ENCODE measurements at places on chromosomes 4 and X.

DNA sequence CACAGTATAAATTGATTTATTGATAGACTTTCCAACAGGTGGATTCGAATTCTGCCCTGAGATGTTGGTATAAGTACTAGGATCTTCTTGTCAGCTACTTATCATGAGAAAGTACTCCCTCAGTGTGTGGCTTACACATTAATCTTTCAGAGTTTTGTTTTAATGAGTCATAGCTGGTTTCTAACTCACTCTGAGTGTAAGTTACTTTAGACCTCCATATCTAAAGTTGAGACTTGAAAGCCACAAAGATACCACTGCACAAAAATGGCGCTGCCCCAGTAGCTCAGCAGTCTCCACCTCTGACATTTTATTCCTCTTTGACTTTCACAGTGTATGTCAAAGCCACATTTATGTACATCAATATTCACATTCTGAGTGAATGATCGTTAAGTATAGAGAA is 318.5 kb downstream of the ARAP2 start:
- DNase-seq = no peak

DNA sequence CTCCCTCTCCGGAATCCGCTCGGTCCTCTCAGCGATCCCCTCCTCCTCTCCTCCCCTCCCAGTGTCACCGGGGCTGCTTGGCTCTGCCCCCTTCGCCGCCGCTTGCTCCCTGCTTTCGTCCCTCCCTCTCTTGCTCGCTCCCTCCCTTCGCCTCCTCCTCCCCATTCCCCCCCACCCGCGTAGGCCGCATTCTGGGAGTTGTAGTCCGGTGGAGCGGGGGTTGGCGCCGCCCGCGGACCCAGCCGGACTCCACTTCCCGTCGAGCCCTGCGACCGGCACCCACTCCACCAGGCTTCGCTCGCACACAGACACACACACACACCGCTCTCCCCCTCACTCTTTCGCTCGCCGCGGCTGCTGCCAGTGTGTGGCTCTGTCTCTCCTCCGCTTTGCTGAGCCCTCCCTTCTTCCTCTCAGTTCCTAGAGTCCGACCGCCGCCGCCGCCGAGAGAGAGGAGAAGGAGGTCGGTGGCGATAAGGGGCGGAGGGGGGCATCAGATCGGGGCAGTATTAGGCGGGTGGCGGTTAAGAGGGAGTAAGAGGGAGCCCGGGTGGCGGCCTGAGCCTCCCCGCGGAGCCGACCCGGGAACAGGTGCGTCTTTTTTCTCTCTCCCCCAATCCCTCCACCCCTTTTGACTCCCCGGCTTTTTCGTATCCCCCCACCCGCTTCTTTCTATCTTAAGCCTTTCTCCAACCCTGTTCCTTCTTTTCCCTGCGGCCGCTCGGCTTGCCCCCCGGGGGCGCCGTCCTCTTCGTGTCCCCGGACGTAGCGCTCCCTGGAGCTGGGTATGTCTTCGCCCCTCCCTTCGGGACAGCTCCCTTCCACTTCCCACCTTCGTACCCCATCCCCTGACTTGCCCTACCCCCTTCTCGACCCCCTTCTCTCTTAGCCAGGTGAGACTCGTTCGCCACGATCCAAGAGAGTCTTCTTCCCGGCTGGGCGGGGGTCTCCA is at the start of gene BCORL1:
TSS of gene BCORL1 (plus strand) at position 336 of the 952 bp plus-strand sequence. CDS start 22,597 bp downstream, outside the sequence.
- DNase-seq = peak; percentile 63

- DNase-seq = no peak
Observed at GRCh38 chrX:20432048-20432447, 165.3 kb upstream of the RPS6KA3 start.

- no peak for DNase-seq
Observed at GRCh38 chr4:61782133-61782532, 582.0 kb downstream of the ADGRL3 start.

GRCh38 chrX:118637997-118638396 is 89.4 kb upstream of the IL13RA1 start:
- DNase-seq = no peak
